ENCODE measurements at places on chromosomes 2 and 18. TPM values are rescaled to one million over a fixed set of nuclear protein-coding genes. Genes with fewer than 3 reads are reported as not detected.
A peak's percentile ranks its signal among the peaks of the same experiment; 100 is the strongest.

- DNase-seq = no peak
These were observed 87.2 kb upstream of the ATP8B1 start for GRCh38 chr18:57890266-57890665.

DNA sequence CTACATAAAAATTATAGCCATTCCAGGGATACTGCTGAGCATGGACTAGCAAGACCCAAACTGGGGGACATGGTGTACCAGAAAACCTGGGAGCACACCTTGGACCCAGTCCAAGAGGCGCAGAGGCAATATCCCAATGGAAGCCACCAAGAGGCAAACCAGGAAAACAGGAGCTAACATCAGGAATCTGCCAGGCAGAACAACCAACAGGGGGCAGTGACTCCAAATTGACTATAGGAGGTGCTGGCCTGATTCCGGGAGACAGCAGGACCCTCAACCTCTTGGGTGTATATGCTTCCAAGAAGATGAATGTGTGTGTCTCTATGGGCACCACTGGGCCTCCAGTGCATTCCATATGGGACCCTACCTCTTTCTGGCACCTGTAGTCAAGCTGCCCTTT is 172.7 kb upstream of the ARL4C start:
- DNase-seq = no peak

GRCh38 chr2:44009136-44009735 is 13.4 kb upstream of the LRPPRC start:
- no peak for DNase-seq

DNA sequence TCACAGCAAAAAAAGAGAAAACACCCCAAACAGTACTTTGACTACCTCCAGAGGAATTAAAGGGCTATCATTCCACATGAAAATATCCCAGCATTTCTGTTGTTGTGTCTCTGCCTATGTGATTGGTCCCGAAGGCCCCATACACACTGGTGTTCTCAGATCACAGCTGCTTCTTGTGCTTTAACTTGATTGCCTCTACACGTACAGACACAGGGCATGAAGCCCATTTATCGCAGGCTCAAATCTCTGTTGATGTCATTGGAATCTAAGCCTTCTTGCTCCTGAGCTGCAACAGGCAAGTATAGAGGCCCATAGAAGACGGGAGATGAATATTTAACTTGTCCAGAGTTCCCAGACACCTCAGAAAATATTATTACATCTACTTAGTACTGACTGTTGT is 405.2 kb downstream of the NCKAP5 start:
- no peak for DNase-seq

- DNase-seq = no peak
These were observed 95.1 kb upstream of the CCBE1 start for GRCh38 chr18:59792353-59792752.

- DNase-seq = no peak
These were observed 31.0 kb upstream of the FMNL2 start for GRCh38 chr2:152303951-152304350.

- DNase-seq = no peak
These were observed 172.0 kb downstream of the ATAD2B start for GRCh38 chr2:23754970-23755369.

DNA sequence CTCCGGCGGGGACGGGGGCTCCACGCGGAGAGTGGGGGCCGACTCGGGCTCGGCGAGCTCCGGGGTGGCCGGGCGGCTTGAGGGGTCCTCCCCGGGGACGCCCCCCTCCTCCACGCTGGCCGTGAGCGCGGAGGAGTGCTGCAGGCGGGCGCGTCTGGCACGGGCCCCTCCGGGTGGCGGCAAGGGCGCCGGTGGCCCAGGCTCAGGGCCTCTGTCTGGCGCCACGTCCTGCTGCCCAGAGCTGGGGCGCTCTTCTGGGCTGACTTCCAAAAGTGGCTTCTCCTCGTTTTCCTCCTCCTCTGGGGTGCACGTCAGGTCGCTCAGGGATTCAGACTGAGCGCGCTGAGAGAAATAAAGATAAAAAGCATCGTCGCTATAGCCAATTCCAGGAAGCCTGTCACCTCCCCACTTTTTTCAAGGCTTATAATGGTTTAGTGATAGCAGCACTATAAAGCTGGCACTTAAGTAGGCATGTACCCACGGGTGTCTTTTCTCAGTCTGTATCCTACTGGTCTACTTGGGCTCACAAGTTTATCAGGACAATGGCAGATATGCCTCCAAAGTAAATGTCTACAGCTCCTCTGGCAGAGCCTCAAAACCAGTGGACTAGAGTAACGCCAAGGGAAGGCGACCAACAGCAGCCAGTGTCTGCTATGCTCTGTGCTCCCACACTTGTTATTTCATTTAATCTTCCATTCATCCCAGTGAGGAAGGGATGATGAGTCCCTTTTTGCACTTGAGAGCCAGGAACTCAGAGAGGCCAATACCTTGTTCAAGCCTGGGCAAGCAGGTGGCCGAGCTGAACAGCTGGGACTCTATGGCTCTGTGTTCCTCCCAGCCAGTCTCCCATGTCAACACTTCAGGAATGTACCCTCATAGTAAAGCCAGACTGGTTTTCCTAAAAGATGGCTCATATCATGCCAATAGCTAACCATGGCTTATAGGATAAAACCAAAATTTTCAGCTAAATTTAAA is 92.6 kb upstream of the MGAT4A start:
- DNase-seq = no peak

DNA sequence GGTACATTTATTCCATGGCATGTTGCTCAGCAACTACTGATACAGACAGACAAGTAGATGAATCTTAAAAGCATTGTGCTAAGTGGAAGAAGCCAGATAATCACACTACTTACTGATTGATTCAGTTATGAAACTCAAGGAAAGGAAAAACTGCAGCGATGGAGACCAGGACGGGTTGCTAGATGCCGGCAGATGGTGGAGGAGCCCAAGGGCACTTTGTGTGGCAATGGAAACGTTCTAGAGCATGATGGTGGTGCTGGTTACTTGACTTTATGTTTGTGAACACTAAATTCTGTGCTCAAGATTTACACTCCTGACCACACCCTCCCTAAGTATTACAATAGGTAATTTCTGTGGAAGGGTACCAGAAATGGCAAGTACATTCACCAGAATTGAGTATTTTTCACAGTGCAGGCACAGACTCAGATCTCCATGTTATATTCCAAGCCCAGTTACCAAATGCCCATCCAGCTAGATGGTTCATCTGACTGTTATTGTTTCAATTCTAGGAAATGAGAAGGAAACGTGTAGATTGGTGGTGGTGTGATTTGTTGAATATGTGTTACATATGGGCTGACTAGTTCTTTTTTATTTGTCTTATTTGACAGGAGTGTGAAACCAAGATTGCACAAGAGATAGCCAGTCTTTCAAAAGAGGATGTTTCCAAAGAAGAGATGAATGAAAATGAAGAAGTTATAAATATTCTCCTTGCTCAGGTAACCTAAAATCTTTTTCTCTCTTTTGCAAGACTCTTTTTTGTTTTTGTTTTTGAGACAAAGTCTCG is 55.1 kb downstream of the RALBP1 start:
- no peak for DNase-seq

GRCh38 chr18:66562279-66562678 is 41.6 kb downstream of the CDH19 start:
- DNase-seq = no peak

DNA sequence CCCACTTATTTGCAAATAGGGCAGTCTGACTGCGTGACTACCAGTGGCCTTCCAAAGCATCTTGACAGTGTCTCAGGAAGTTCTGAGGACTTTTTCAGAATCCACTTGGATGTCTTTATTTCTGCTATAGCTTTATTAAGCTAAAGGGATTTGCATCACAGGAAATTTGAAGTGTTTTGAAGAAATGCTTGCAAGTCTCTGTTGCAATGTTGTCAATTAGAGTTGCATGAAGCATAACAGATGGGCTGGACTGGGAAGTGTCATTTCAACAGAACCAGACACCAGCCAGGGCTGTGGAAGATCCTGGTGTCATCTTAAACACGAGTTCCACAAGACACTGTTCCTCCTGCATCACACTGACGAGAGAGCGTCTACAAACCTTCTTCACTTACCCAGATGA is 224.5 kb downstream of the EN1 start:
- DNase-seq = no peak

DNA sequence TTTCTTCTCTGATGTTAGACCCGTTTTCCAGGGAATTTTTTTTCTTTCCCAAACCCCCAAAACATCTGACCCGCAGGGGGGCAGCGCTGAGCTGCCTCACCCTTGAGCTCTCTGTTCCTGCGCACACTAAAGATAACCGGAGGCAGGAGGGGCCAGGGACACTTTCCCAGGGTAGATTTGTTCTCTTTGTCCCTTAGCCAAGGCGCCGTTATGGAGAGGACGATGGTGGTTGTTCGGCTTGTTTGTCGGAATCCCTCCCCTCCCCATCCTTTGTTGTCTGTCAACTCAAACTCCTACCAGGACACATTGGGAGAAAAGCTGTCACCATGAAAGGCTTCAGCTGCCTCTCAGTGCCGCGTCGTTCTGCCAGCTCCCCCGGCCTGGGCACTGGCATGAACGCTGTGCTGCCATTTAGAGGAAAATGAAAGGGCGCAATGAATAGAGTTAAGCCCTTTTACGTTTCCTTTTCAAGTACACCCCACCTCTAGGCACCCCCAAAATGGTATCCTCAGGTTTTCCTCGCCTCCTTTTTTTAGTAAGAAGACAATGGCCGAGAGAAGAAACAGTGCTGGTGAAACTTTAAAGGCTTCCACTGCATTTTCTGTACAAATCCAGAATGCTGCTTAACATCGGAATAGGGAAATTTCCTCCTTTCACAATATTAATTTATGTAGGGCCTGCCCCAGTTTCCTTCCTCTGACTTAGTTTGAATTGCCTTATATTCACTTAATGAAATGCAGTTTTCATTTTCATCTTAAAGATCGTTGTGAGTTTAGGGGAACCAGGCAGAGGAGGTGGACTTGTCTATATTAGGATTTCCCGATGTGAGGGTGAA is 62.1 kb downstream of the RND3 start:
- no peak for DNase-seq

DNA sequence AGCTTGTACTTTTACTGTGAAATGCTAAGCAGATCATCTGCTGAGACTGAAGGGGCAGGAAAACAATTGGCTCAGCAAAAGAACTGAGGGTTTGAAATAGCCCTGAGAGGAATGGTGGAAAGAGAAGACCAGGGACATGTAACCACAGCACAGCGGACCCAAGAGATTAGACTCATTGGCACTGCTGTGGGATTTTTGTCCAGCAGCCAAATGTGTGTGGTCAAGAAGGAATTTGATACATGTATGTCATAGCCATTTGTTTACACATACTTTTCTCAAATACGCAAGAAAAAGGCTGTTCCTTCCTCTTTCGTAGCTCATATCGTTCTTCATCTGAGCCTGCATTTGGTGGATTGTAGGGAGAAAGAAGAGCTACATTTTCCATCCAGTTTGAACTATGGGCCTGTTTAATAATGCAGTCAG is 73.8 kb downstream of the TRABD2A start:
- peak; percentile 16 for DNase-seq

DNA sequence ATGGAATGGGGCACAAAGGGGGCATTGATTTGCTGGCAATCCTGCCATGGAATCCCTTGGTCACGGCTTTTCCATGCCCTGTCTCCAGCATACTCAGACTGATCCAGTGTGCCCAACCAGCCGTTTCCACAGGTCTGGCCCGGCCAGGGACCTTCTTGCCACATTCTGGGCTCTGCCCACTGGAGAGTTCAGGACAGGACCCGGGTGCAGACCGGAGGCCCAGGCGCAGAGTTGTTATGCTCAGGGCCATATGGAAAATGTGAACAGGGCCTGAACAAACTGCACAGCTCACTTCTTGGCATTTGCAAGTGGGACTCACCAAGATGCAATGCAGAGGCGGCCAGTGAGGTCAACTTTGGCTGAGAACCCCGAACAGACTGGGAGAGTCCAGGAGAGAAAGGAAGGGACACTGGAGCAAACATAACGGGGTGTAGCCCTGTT is 15.6 kb upstream of the ASAP2 start:
- no peak for DNase-seq

- no peak for DNase-seq
These were observed 158.2 kb upstream of the SALL3 start for GRCh38 chr18:78821396-78821795.

- no peak for DNase-seq
These were observed 5.4 kb downstream of the ALPG start for GRCh38 chr2:232411901-232412629.

GRCh38 chr18:8816816-8817215 is 111.5 kb downstream of the MTCL1 start:
- DNase-seq = no peak

- no peak for DNase-seq
These were observed 58.4 kb upstream of the POMC start for GRCh38 chr2:25226827-25227226.

GRCh38 chr2:102112692-102113665 is 29.6 kb upstream of the IL1R1 start:
- DNase-seq = no peak

Gene THADA
- 11.0 TPM for total RNA-seq

Gene CGREF1
- 2.3 TPM for total RNA-seq

Gene STPG4
- total RNA-seq = not detected

Gene RFTN2
- total RNA-seq = not detected

Gene SERPINB12
- not detected for total RNA-seq

Gene ATRAID
- 143 TPM for total RNA-seq

Gene C18orf54
- 12.9 TPM for total RNA-seq

All from epithelial cell of proximal tubule (primary cell).